ENCODE measurements at places on chromosomes 11 and 22. TPM values are rescaled to one million over a fixed set of nuclear protein-coding genes. Genes with fewer than 3 reads are reported as not detected.
A peak's percentile ranks its signal among the peaks of the same experiment; 100 is the strongest.

GRCh38 chr22:23791738-23792645, 5.2 kb downstream of the SMARCB1 start:
- no peak for DNase-seq

GRCh38 chr11:10481560-10482349, 26.7 kb downstream of the AMPD3 start:
- DNase-seq = no peak

- DNase-seq = no peak
Measured at GRCh38 chr11:90594658-90595057, 371.8 kb upstream of the CHORDC1 start.

- no peak for DNase-seq
Measured at GRCh38 chr11:86469491-86470388, 95.1 kb downstream of the CCDC81 start.

GRCh38 chr11:32444186-32444585, 8.8 kb upstream of the WT1 start:
- no peak for DNase-seq

DNA sequence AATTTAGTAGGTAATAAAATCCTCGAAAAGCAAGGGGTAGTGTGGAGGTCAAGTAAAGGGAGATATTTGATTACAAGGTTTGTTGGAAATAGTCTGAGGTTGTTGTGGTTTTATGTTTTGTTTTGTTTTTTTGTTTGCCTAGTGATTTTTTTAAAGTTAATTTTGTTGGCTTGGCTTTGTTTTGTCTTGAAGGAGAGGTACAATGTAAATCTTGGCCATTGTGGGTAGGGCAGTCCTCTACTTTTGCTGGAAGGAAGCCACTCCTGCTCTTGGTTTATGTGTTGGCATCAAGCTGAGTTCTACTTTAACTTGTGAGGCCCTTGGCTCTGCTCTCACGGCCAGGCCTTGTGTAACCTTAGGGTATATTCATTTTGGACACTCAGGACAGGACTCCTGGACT, 3.2 kb downstream of the AMOTL1 start:
- DNase-seq = no peak

GRCh38 chr11:83571302-83571701, 285.1 kb upstream of the CCDC90B start:
- peak; percentile 22 for DNase-seq

DNA sequence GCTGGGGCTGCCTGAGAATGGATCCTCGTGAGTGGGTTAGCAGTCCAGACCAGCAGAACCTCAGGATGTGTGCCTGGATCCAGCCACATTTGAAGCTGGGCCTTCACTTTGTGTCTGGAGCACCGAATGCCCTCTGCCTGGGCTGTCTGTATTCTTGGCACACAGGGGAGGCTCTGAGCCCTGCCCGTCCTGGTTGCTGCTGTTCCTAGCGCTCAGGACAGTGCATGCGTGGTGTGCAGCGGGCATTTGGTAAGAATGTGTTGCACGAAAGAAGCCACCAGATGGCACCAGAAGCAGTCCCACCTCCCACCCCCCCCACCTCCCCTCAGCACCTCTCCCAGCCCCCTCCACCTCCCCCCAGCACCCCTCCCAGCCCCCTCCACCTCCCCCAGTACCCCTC, 4.1 kb upstream of the MAPK11 start:
- DNase-seq = no peak

DNA sequence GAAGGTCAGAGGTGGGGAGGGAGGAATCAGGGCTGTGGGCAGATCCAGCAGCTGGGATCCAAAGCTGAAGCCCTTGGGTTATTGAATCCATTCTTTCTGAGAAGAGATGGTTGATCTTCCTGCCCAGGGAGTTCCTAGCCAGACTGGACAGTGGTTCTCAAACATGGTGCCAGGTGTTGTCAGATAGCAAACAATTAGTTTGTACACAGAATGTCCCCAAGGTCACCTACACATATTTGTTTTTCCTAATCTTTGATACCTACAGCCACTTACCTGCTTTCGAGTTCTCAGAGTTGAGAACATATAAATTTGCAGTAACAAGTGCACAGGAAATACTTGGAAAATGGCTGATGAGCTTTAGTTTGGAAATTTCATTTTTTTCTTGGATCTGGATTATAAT, 54.5 kb downstream of the BMAL1 start:
- no peak for DNase-seq

The SLC22A25 gene
- total RNA-seq = not detected

The RFPL1 gene
- not detected for total RNA-seq

The CRYBB2 gene
- not detected for total RNA-seq

The TRIM51G gene
- not detected for total RNA-seq
